ENCODE measurements at places on chromosomes 1 and 21. TPM values are rescaled to one million over a fixed set of nuclear protein-coding genes. Genes with fewer than 3 reads are reported as not detected.

S100B gene
- total RNA-seq: not detected

MDM4 gene
- 12.7 TPM for total RNA-seq

CENPF gene
- total RNA-seq: 52.4 TPM

C8B gene
- total RNA-seq: not detected

RYR2 gene
- not detected for total RNA-seq

C1orf185 gene
- not detected for total RNA-seq

APP gene
- total RNA-seq: 762 TPM

SON gene
- 114 TPM for total RNA-seq

GUCA2B gene
- not detected for total RNA-seq

RPS8 gene
- total RNA-seq: 1,943 TPM

KRTAP19-8 gene
- total RNA-seq: not detected

EFCAB7 gene
- 5.6 TPM for total RNA-seq

SLC25A34 gene
- 0.61 TPM for total RNA-seq

FCRL3 gene
- total RNA-seq: not detected

Measured in epithelial cell of umbilical artery (primary cell).